ENCODE measurements at places on chromosomes 16 and 17. TPM values are rescaled to one million over a fixed set of nuclear protein-coding genes. Genes with fewer than 3 reads are reported as not detected.

NMRAL1 gene
- total RNA-seq = 41.5 TPM

GRCh38 chr16:24041834-24042631 lies 206.2 kb downstream of the PRKCB start:
- H3K36me3 ChIP-seq = no peaks in the 10 kb centered on the region
- no peaks in the 10 kb centered on the region for H3K27me3 ChIP-seq
- no peaks in the 10 kb centered on the region for H3K4me1 ChIP-seq
- H3K4me3 ChIP-seq = no peak overlapping the region
- H3K27ac ChIP-seq = no peak overlapping the region

- no peaks in the 10 kb centered on the region for H3K36me3 ChIP-seq
- no peak overlapping the region for H3K27ac ChIP-seq
- no peak for DNase-seq
- H3K27me3 ChIP-seq = no peaks in the 10 kb centered on the region
- H3K4me1 ChIP-seq = no peaks in the 10 kb centered on the region
These were observed 11.5 kb upstream of the LONP2 start for GRCh38 chr16:48232493-48233040.

DNA sequence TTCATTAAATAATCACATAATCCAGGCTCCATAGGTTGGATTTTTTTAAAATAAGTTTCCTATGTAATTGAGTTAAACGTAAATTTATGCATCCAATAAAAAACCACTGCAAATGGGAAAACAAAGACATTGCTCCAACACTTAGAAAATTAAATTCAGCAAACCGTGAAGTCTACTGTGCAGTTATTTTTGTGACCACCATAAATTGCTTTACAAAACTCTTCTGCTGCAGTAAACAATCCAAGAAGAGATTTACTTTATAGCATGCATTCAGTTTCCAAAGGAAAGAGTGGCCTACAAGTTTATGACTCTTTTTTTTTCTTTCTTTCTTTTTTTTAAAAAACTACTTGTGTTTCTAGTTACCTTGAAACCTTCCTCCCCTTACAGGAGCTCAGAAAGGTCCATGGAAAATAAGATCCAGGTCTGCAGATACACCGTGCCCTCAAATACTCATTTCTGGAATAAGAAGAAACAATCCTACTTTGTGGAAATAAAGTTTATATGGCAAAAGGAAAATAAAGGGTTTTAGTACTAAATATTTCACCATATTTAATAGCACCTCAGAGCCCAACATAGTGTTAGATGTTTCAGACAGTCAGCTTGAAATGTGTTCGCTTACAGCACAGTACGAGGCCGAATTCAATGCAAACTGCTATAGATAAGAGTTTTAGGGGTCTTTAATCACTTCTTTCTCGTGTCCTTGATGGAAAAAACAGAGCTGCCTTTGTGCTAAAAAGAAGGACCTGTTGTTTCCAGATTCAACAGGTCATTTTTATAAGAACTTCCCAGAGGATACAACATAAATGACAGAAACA lies 3.2 kb downstream of the HS3ST3A1 start:
- H3K4me1 ChIP-seq = no peaks in the 10 kb centered on the region

- peak overlapping the region; percentile 71 for H3K27ac ChIP-seq
- H3K27me3 ChIP-seq = no peaks in the 10 kb centered on the region
- H3K36me3 ChIP-seq = peaks cover 32% of the 10 kb centered on the region
- peak; percentile 60 for DNase-seq
- H3K4me3 ChIP-seq = peak overlapping the region; percentile 84
These were observed 752 bp downstream of the EXOSC6 start for GRCh38 chr16:70250748-70251628.
